ENCODE measurements at places on chromosomes 2 and 18.

DNA sequence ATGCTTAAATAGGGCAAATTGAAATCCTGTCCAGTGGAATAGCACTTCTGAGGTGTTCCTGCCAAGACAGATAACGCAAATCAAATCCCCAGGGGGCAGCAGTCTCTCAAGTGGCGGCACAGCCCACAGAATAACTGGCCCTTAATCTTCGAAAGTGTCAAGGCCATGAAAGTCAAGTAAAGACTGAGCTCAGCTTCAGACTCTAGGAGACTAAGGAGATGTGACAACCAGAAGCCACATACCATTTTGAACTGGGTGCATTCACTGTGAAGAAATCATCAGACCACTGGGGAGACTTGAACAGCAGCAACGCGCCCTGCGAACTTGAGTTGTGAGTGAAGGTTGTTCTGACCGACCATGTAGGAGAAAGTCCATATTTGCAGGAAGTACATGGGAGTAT lies 66.0 kb upstream of the ASAP2 start:
- peak; percentile 20 for DNase-seq

- DNase-seq, result no peak
Measured at GRCh38 chr18:23227726-23228070, 92.4 kb downstream of the CABLES1 start.

GRCh38 chr2:221431477-221431876 lies 140.6 kb downstream of the EPHA4 start:
- DNase-seq, result no peak

- no peak for DNase-seq
Measured at GRCh38 chr2:12041236-12041635, 294.8 kb downstream of the LPIN1 start.

- no peak for DNase-seq
Measured at GRCh38 chr2:48269117-48269822, 260.7 kb upstream of the STON1 start.

DNA sequence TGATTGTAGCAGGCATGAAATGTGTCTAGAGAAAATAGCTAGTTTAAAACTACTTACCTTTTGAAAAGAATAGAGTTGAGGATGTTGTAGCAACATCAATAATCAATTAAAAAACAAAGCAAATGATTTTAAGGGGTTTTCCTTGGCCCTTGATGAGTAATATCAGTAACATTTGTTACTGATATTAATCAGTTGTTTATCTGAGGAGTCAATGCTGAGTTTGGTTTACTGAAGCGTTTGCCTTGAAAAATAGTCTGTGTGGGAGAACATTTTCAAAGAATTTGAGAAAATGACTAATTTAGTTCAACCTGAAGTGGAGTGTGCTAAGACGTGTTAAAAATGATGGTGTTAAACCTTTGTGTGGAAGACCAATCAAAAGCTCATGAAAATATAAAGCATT lies 9.3 kb downstream of the PTH2R start:
- no peak for DNase-seq

- DNase-seq, result no peak
Measured at GRCh38 chr2:63049970-63050333, 678 bp upstream of the OTX1 start.

DNA sequence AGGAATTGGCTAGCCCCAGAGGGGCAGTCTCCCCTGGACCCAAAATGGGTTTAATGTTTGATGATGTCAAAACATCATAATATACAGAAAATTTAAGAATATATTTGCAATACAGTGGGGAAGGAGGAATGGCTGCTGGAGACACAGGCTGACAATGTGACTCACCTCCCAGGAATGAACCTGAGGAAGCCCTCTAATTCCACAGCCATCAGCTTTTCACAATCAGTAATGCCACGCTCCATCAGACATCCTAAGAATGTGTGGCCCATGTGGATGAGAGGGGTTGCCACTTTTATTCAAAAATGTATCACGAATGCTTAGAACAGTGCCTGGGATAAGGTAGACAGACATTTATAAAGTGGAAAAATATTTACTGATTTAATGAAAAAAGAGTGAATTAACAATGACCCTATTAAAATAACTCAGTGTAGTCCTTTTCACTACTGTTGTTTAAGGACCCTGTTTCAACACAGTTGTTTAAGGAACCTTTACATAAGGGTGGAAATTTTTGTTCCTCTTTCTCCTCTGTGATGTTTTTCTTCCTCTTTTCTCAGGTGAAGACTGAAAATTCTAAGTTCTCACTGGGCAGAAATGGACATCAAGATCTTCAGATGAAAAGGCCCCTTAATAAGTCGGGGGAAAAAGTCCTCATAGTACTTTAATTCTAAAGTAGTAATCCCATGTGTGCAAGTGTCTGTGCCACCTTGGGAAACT lies 17.5 kb upstream of the TMEM163 start:
- no peak for DNase-seq

- no peak for DNase-seq
Measured at GRCh38 chr18:7414459-7414858, 152.7 kb upstream of the PTPRM start.

- no peak for DNase-seq
Measured at GRCh38 chr2:74017223-74017622, 32.5 kb downstream of the TET3 start.

- DNase-seq, result peak; percentile 64
Measured at GRCh38 chr2:5696945-5697521, 4.8 kb downstream of the SOX11 start.

- no peak for DNase-seq
Measured at GRCh38 chr2:1702186-1702565, 42.1 kb downstream of the PXDN start.

DNA sequence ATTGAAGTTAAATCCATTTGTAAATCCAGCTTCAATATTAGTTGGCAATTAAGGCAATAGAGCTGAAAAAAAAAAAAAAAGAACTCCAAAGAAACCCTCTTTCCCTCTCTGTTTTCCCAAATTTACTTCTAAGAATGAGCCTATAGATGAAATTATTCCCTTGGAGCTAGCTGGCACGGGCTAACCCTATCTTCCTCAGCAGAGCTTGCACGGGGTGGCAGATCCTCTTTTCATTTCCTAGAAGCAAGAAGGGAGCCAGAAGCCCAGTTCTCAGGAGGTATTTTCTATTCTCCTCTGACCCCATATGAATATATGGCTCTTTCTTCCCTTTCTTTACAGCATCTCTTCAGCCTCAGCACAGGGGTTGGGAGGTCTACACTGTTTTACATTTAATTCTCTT lies 426.0 kb downstream of the TGIF1 start:
- no peak for DNase-seq

DNA sequence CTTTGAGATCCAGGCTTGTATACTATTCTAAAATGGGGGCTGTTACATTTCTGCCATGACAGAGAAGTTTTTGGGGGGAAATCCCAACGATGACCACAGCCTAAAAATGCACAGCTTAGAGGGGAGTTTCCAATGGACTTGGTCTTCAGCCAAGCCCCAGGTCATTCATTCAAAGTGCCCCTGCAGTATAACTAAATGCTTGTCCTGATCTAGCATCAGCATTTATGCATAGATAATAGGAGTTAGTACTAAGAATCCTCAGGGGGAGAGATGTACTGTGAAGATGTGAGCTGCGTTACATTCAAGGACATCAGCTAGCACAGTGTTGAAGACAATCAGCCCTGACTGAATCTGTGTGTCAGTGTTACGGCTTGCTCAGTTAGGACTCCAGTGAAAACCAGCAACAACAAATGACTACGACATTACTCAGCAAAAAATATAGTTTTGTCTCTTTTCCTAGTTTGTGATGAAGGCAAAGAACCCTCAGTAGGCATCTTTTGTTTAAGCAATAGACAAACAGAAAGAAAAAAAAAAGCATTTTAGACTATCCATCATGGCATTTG lies 160.9 kb downstream of the ZEB2 start:
- DNase-seq, result no peak

DNA sequence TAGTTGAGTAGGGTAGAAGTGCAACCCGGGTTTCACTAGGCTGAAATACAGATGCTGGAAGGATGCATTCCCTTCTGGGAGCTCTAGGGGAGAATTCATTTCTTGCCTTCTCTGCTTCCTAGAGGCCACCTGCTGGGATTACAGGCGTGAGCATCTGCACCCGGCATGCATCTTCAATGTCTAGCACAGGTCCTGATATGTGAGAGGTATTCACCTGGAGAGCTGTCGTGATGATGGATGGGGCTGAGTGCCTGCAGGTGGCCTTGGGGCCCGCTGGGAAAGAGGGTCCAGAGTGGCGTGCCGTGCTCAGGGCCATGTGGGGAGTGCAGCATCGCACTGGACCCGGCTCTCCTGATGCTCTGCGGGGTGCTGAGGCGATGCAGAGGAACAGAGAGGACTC lies 6.6 kb upstream of the NTSR2 start:
- DNase-seq, result no peak

DNA sequence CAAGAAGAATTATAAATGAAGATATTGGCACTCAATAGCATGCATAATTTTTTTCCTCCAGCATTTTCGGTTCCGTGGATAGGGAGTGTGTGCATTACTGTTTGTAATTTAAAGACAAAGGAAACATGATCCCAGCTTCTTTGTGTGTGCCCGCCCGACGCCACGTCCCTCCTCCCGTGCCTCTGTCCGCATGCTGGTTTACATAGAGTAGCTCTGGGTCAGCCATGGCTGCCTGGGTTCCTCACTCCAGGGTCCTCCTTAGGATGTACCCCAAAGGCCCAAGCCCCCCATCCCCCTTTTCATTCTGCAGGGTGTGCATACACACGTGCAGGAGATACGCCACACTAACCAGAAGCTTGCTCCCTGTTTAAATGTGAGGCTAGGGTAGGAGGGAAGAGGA lies 214.7 kb downstream of the KLHL29 start:
- no peak for DNase-seq

DNA sequence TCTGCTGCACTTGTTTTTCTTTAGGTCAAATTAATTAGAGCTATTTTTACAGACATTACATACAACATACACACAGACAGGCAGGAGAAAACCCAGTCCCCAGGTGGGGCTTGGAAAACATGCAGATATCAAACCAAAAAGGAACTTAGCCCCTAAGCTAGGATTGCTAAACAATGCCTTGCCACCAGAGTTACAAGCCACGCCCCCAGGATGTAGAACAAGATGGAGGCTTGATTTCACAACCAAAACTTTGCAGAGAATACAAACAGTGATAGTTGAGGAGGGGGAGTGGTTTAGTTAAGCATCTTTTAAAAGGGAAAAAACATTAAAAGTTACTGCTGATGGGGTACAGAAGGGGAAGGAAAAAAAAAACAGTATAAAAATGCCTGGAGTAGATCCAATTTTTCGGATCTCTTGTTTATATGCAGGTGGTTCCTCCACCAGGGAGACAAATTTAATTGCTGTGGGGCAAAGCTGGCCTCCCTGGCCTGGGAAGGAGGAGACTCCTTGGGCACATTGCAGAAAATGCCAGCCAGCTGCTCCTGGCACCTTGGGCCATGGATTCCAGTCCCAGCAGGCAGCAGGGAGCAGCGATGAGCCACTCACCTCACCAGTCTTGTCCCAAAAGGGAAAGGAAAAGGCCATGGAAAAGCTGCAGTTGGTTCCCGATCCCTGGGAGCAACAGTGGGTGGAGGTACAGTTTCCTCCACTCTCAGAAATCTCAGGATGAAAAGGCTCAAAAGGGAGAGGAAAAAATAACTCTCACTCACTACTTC lies 348.4 kb upstream of the REG3G start:
- DNase-seq, result no peak

DNA sequence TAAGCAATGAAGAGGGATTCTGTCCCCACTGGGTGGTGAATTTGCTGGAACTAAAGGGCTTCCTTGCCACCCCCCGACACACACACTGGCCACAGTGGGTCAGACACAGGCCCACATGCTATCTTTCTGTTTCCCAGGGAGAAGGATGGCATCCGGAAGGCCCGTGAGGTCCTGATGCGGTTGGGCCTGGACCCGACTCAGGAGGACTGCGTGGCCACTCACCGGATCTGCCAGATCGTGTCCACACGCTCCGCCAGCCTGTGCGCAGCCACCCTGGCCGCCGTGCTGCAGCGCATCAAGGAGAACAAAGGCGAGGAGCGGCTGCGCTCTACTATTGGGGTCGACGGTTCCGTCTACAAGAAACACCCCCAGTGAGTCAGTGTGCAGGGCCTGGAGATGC lies 44.6 kb downstream of the HK2 start:
- DNase-seq, result no peak

- DNase-seq, result no peak
Measured at GRCh38 chr2:70931376-70932000, 4.2 kb upstream of the ATP6V1B1 start.

DNA sequence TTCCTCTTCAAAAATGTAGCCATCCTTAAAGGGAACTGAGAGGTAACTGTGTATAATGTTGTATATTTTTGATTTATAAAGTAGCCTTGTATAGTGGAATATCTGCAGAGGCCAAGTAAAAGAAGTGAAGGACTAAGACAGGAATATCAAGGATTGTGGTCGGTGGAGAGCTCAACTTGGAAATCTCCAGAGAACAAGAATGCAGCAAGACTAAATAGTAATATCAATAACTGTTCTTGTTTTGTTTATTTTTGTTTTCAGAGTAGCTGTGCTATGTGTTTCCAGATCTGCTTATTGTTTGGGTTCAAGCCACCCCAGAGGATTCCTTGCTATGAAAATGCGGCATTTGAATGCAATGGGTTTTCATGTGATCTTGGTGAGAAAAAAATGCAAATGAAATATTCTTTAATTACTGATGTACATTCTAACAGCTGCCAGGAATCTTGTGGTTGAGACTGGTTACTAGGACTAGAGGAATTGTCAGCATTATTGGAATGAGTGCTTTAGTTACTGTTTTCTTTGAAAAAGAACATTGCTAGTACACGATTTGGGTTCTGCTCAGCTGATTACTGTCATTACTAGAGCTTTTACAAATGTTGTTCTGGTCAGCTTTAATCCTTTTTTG lies 25.0 kb downstream of the FASTKD2 start:
- DNase-seq, result no peak

- DNase-seq, result peak; percentile 42
Measured at GRCh38 chr2:132651115-132652045, 18.6 kb downstream of the LYPD1 start.

- no peak for DNase-seq
Measured at GRCh38 chr2:152425765-152426727, 91.1 kb downstream of the FMNL2 start.

GRCh38 chr2:56515399-56515798 lies 331.6 kb downstream of the CCDC85A start:
- no peak for DNase-seq

DNA sequence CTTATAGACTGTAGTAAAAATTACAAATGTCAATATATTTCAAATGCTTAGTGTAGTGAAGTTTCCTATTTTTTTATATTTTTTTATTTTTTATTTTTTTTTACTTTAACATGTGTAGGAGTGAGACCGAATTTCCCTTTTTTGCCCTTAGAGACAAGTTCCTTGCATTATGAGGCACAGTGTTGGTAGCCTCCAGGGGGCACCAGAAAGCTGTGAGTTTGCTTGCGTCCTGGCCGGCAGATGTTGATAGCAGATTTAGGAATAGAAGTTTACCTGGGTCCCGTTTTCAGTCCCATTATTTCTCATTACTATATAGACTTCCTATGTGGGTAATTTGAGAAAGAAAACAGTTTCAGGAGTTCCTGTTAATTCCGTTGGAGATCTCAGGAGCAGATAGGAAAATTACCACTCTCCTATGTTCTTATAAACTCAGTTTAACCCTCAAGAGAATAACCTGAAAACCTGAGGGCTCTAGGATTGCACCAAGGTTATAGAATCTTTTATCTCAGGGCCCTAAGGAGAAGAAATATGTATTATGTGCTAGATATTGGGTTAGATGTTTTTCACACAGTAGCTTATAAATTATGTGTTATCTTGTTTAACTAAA lies 157.5 kb upstream of the SESTD1 start:
- peak; percentile 76 for DNase-seq

GRCh38 chr2:24831221-24832072 lies 38.2 kb downstream of the CENPO start:
- DNase-seq, result no peak
